LoVo (cell line): ENCODE measurements at places on chromosomes 4 and X.

- DNase-seq: no peak
Observed at GRCh38 chrX:153338836-153339235, 4.9 kb downstream of the ZNF275 start.

DNA sequence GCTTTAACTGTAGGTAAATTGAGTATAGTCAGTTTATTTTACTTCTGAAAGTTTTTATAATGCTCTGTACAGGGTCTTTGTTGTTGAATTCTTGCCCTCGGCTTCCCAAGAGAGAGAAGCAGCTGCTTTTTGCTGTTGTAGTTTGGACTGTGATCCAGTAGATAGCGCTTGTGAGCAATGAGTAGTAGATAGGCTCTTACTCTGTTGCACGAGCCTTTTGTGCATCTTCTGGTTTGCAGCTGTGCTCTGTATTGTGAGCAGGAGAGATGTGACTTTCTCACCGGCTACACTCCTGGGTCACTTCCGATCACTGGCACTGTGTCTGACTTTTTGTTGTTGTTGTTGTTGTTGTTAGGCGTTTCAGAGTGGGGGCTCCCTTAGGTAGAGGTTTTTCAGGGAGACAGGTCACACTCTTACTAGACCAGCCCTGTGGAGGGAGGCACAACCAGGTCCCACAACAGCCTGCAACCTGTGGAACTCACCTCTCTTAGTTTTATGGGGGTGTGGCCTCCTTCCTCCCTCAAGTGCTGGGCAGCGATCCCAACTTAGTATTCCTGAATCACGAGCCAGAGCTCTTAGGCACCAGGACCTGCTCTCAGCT, 822.1 kb upstream of the GALNTL6 start:
- DNase-seq: peak; percentile 6

DNA sequence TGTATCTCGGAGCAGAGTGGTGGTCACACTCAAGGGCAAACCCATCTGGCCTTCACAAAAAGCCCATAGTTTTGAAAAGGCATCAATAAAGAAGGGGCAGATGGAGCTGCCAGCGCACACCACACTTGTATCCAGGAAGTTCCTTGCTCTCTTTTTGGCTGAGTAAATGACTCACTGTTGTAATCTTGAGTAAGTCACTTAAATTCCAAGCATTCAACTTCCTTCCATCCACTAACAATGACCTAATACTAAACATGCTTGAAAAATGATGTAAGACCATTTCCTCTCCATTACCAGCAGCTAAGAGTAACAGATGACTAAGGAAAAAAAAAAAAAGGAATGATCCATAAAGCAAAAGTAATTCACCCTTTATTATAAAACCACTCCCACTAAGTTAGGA, 32.4 kb upstream of the MYOZ2 start:
- peak; percentile 86 for DNase-seq

GRCh38 chr4:48124870-48125269, 9.2 kb downstream of the TXK start:
- no peak for DNase-seq

GRCh38 chr4:87762311-87762710, 37.0 kb upstream of the IBSP start:
- DNase-seq: no peak
